ENCODE measurements at places on chromosomes 16 and 17.
A peak's percentile ranks its signal among the peaks of the same experiment; 100 is the strongest.

DNA sequence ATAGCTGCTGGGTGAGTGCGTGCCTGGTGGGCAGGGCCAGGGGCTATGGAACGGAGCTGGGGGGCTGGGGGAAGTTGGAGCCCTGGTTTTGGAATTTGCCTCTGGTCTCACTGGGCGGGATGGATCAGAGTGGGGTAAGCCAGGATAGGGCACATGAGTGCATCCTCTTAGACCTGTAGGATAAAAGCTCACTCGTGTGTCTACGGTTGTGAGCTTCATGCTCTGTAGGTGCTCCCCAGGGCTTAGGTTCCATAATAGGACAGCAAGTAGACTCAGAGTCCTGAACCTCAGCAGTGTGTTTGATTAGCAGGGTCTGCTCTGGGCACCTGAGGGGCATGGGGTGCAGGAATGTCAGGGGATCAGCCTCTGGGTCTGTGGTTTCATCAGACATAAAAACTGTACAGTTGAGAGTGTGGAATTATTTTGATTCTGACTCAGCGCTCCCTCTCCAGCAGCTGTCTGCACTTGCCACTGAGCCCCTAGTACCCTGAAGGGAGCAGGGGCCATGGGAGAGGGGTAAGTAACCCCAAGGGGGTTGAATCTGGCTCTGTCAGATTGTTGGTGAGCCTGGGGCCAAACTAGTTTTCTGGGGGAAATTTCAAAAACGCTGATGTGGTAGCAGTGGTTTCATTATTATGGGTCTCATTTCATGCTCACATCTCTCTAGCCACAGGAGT, 84.2 kb upstream of the LGALS9 start:
- DNase-seq, result no peak

DNA sequence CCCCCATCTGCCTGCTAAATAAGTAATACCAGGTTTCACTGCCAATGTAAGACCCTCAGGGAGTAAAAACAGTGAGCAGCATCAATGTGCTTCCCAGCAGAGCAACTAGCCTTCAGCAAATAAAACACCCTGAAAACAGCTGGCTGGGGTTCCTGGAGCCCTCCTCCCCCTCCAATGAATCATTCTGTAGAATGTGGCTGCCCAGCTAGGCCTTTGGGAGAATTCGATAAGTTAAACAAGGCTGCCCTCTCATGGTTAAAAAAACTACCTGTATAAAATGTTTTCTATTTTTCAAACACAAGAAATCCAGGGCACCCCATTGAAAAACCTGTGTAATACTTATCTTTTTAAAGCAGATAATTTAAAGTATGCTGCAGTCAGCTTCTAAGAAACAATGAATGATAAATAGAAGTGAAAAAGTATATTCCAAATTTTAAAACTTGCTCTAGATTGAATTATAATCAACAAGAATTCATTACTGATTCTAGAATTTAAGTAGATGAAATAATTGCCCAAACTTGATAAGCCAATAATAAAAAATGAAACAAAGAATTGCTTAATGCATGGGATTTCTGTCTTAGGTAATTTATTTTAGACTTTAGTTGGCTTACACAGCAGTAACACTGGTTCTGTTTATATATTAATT, 9.4 kb upstream of the TOM1L1 start:
- no peak for DNase-seq

- no peak for DNase-seq
These were observed 136.1 kb downstream of the GSG1L start for GRCh38 chr16:27927266-27927901.

GRCh38 chr17:83189044-83190003, 109.9 kb downstream of the METRNL start:
- no peak for DNase-seq

GRCh38 chr17:846901-847843, 65.0 kb downstream of the MRM3 start:
- DNase-seq, result no peak

GRCh38 chr16:14658063-14658462, 25.3 kb downstream of the BFAR start:
- no peak for DNase-seq

GRCh38 chr16:10128397-10129258, 53.6 kb downstream of the GRIN2A start:
- DNase-seq, result no peak

- DNase-seq, result no peak
These were observed 10.6 kb downstream of the ZFHX3 start for GRCh38 chr16:73037331-73037745.

GRCh38 chr16:15507301-15507958, 73.0 kb downstream of the BMERB1 start:
- DNase-seq, result no peak

- DNase-seq, result no peak
These were observed 701 bp downstream of the PDP2 start for GRCh38 chr16:66881014-66881417.

- DNase-seq, result no peak
These were observed 15.2 kb downstream of the GAN start for GRCh38 chr16:81329947-81330346.

GRCh38 chr17:35890774-35891155, 10.6 kb upstream of the CCL5 start:
- DNase-seq, result peak; percentile 1

DNA sequence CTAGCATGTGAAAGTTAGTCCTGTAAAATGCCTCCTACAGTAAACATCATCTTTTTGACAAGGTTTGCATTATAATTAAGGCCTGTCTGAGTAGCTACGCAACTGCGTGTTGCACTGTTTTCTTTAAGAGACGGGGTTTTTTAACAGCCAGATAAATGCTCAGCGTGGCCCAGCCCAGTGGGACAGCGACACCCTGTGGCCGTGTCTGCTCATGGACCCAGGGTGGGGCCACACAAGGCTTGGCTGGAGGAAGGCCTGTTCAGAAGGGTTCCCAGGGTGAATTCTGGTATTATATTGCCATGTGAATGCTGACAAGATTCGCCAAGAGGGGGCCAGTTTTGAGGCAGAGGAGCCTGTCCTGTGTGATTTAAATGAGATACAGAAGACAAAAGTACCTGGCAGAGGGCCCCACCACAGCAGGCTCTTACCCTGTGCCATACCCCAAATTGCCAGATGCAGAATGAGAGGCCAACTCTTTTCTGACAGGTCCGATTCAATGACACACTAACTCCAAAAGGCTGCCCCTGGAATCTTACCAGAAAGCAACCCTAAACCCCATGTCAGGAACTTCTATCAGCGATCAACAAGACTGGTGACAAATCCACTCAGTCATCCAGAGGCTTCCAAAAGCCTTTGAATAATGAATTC, 65.9 kb upstream of the IRX6 start:
- DNase-seq, result peak; percentile 2

- DNase-seq, result no peak
These were observed 206.4 kb downstream of the KIF2B start for GRCh38 chr17:54028986-54029580.

DNA sequence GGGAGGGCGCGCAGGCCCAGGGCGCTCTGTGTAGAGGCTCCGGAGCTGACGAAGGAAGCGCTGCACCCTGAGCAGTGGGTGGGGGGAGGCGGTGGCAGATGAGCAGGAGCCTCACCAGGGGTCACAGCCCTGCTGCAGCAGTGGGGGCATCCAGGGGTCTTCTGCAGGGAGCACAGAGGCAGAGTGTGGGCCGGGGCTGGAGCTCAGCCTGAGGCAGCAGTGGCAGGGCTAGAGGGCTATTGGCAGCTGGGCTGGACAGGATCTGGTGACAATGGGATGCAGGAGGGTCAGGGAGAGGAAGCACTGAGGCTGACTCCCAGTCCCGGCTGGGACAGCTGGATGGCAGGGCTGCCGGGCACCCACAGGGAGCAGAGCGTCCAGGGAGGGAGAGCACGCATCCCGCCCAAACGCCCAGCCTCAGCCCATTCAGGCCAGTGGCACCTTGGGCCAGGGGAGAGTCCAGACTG, 21.0 kb downstream of the KDM8 start:
- DNase-seq, result no peak

DNA sequence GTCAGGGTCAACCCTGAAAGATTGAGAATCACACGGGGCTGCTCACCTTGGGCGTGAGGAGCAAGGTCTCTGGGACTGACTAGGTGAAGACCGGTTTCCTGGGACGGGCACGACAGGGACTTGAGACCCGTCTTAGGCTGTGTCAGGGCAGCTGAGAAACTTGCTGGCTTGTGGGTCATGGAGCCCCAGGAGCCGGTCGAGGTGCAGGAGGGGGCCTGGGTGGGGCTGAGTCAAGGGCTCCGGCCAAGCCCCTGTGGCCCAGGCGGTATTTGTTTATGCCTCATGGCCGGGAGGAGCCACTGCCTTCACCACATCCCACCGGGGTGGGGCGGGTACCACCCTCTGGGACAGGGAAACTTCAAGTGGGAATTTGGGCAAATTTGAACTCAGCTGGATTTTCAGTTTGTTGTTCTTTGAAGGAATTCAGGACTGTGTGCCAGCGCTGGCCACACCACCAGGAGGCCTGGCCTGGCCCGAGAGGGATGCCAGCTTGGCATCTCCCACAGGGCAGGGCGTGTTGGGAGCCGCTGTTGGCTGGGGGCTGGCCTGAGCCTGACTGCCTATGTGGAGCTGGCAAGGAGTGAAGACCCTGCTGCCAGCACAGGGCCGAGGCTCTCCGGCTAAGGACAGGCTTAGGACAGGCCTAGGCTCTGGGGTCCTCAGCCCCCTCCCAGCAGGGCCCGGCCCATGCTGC, 116.1 kb downstream of the METRNL start:
- no peak for DNase-seq

DNA sequence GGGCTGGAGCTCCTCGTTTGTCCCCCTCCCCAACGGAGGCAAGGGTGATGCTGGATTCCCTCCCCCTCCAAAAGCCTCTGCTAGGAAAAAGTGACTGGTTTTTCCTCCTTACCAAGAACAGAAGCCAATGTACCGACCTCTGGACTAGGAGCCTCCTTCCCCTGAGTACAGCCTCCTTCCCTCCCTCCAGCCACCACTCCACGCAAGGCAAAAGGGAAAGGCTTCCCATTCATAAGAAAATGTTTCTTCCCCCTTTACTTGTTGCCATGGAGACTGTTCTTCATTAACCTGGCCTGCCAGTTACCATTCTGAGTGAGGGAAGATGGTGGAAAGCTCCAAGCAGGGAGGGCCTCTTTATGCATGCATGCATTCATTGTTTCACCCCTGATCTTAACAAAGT, 4.3 kb upstream of the PIMREG start:
- DNase-seq, result no peak

- DNase-seq, result no peak
These were observed 301.5 kb downstream of the HAPSTR1 start for GRCh38 chr16:9392956-9393355.

- DNase-seq, result no peak
These were observed 33.6 kb downstream of the SCPEP1 start for GRCh38 chr17:57011491-57012015.

GRCh38 chr16:50463581-50464324, 84.4 kb upstream of the NKD1 start:
- DNase-seq, result no peak

GRCh38 chr17:2028234-2028614, 1.7 kb upstream of the DPH1 start:
- DNase-seq, result no peak

- DNase-seq, result no peak
These were observed 5.9 kb upstream of the UTP6 start for GRCh38 chr17:31907342-31907962.

DNA sequence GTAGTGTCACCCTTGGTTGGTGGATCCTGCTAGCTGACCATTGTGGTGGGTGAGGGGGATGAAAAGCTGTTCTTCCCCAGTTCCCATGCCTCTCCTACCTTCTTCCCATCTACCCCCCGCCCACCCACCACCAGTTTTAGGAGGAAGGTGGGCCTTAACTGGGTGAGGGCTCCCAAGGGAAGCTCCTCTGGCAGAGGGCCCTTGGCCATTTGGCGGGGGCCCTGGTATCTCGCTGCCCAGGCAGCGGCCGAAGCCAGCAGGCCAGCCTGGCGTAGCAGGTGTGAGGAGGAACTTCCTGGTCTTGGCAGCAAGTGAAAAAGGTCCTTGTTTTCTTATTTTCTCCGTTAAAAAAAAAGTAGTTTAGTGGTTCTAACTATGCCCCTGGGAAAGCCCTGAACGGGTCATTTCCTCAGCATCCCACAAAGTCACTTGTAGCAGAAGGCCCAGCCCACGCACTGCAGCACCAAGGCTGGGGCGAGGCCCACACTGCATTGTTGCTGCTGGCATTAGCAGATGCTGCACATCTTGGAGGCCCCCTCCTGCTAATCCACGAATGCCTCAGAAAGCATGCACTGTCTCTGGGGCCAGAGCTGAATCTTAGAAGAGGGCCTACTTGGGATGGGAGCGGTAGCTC, 72.5 kb downstream of the MPRIP start:
- DNase-seq, result no peak

GRCh38 chr17:78839762-78840529, 668 bp downstream of the USP36 start:
- no peak for DNase-seq

DNA sequence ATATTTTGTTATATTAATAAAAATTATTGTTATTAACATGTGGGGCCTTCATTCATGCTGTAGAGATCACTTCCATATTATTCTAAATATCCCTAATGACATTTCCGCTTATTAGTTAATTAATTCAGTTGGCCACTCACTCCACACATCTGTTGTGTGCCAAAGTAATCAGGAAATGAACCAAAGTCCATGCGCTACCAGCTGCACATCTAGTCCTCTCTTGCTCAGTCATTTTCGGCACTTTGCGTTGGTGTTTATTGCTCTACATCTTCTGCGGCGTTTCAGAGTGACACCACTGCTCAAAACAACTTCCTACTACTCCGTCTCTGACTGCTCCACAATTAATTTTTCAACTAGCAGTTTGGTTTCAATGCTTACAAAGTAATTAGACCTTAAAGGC, 101.4 kb upstream of the ZFHX3 start:
- DNase-seq, result no peak
